ENCODE measurements at places on chromosomes 6 and 20.

DNA sequence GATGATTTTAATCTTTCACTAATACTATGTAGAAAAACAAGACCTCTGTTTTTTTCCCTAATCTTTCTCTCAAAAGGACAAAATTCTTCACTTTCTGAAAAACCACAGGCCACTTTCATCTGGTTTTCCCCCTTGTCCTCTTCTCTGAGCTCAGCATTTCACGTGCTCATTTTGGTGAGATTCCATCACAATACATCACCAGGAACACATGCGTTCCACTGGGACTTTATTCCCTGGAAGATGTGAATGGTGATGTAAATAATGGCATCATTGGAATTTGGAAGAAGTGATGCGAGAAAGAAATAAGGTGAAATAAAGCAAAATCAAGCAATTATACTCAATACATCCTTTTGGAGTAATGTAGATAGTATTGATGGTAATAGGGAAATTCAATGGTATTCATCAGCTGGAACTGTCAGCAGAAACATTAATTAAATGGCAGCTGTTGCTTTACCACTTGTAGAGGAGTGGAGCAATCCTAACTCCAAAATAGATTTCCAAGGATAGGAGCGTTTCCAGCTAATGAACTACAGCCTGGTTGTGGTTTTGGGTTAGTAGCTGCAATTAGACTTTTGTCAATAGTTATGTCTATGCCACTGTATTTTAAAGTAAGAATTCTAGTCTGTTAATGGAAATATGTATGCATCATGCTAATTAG lies 11.5 kb downstream of the FILIP1 start:
- no peak for DNase-seq

- no peak for DNase-seq
These were observed 289 bp downstream of the FOXP4 start for GRCh38 chr6:41546475-41546865.

DNA sequence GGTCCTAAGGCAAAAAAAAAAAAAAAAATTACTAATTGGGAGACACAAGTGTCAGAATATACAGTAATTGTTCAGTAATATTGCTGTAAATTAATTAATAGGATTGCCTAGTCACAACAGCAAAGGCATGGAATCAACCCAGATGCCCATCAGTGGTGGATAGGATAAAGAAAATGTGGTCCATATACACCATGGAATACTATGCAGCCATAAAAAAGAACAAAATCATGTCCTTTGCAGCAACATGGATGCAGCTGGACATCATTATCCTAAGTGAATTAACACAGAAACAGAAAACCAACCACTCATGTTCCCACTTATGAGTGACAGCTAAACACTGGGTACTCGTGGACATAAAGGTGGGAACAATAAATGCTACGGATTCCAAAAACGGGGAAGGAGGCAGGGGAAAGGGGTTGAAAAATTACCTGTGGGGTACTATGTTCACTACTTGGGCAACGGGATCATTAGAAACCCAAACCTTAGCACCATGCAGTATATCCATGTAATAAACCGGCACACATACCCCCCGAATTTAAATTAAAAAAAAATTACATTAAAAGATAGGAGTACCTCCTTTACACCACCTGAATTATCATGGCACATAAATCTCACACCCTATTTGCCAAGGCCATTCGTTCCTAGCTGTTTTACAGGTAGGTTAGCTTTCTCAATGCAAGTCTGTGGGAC lies 689 bp upstream of the PFDN4 start:
- no peak for DNase-seq

DNA sequence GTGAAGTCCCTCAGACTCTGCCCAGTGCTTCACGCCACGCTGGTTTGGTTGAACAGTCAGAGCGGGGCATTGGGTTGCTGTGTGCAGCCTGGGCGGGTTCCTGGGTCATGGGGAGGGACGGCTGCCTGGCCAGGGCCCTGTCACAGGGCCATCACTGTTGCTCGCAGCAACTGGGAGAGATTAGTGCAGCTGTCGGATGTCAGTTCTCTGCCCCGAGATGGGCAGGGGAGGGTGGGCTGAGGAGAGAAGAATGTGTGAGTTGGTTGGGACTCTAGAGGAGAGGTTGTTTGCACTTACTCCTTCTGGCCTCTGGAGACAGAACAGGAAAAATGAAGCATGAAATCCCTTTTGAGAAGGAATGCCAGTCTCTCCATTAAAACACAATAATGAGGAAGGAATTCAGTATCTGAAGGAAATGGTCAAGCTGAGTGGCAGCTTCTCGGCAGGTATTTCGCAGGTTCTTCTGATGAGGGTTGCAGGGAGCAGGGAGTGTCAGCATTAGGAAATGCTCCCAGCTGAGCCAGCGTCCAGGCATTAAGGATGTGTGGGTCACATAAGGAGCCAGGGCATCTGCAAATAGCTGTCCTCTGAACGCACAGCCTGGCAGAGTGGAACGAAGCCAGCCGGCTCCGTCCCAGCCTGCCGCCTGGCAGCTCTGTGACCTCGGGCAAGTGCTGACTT lies 95.9 kb downstream of the SSR1 start:
- DNase-seq: no peak

GRCh38 chr20:62495749-62496567 lies 20.2 kb upstream of the GATA5 start:
- DNase-seq: no peak

DNA sequence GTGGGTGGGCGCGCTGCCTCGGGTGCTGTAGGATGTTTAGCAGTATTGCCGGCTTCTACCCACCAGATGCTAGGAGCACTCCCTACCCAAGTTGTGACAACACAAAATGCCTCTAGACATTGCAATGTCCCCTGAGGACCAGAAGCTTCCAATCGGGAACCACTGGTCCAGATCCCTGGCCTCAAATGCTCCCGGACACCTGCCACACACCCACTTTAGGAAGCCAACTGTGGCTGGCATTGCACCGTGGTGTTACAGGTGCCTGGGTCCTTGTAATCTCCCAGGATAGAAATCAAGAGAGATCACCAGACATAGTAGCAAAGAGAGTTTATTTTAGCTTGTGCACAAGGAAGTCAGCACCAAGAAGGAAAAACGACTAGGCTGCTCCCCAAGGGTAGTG lies 14.9 kb upstream of the RNASET2 start:
- no peak for DNase-seq

- no peak for DNase-seq
These were observed 100.9 kb downstream of the PREP start for GRCh38 chr6:105301756-105302616.

Measured in CD4-positive, alpha-beta T cell treated with Interleukin-12 subunit alpha and Interleukin-12 subunit beta, for 1 hour (primary cell).